ENCODE measurements at places on chromosomes 2 and 18.
A peak's percentile ranks its signal among the peaks of the same experiment; 100 is the strongest.

- no peaks in the 10 kb centered on the region for H3K36me3 ChIP-seq
- H3K27ac ChIP-seq: no peak overlapping the region
- DNase-seq: no peak
- H3K4me1 ChIP-seq: peaks cover 64% of the 10 kb centered on the region
- no peak overlapping the region for H3K4me3 ChIP-seq
Measured at GRCh38 chr2:108591163-108591562, 56.9 kb downstream of the LIMS1 start.

DNA sequence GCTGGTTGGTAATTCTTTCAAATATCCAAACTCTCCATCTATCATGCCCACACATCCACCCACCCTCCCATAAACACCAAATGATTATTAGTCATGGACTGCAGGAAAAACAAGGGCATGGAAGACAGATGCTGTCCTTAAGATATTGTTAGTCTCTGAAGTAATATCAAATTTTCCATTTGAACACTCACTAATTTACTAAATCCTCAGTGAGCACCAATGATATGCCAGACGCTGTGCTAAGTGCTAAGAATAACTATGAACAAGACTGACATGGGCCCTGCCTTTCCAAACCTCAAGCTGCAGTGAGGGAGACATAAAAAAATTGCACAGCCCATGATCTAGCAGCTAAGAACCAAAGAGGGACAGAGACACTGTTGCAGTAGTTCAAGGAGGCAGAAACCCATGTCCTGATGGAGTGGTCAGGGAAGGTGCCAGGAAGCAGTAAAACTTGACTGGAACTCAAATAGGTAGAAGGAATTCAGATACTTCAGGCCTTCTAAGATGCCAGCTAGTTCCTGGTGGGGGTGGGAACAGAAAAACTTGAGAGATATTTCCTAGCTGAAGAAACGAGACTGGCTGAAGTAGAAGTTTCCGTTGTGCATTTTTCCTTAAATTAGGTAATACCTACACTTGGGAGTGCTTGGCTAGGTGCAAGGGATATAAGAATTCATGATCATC is 182.1 kb downstream of the OSR1 start:
- H3K27me3 ChIP-seq: no peaks in the 10 kb centered on the region
- H3K27ac ChIP-seq: no peak overlapping the region
- DNase-seq: no peak

DNA sequence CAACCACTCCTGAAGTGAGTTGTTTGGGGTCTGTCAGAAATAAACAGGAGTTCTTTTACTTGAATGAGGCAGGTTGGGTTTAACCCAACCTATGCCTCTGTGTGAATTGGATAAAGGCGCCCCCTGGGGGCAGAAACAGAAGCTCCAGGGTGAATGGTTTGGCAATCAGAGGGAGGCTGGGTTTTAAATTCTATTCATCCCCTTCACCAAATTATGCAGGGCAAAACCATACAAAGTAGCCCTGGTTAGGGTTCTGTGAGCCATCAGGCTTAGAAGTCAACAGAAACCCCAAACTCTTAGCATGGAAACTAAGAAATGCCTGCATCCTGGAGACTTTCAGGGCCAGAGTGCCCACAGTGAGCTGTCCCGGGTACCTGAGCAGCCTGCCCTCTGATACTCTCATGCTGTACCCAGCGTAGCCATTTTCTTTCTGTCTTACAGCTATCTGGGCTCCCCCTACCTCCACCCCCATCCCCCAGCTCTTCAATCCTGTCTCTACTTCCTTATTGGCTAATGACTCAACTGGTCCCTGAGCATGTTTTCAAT is 241.5 kb downstream of the ICOS start:
- H3K27me3 ChIP-seq: peaks cover 3% of the 10 kb centered on the region
- peak; percentile 35 for DNase-seq
- H3K36me3 ChIP-seq: no peaks in the 10 kb centered on the region
- no peak overlapping the region for H3K4me3 ChIP-seq
- H3K27ac ChIP-seq: no peak overlapping the region
- H3K4me1 ChIP-seq: peaks cover 2% of the 10 kb centered on the region

DNA sequence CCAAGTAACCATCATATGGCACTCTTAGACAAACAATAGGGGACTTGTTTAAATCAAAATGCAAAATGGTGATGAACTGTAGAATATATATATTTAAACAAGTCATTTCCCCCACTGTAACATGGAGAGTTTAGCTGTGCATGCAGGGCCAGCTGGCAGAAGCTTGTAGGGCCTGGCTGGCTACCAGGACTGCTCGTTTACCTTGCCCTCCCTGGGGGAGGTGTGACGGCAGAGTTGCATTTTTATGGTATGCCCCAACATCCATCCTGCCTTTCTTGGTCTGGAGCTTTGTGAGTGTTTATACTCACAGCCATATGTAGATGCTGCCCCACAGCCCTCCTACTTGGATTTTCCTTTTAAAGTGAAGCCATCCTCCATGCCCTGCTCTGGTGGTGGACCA is 101.7 kb upstream of the ZFP36L2 start:
- peaks cover 4% of the 10 kb centered on the region for H3K36me3 ChIP-seq
- H3K4me3 ChIP-seq: no peak overlapping the region
- DNase-seq: no peak
- no peak overlapping the region for H3K27ac ChIP-seq
- H3K27me3 ChIP-seq: no peaks in the 10 kb centered on the region

Measured in naive thymus-derived CD8-positive, alpha-beta T cell (primary cell).